Effector CD8-positive, alpha-beta T cell (primary cell): ENCODE measurements at places on chromosomes 3 and 15.

DNA sequence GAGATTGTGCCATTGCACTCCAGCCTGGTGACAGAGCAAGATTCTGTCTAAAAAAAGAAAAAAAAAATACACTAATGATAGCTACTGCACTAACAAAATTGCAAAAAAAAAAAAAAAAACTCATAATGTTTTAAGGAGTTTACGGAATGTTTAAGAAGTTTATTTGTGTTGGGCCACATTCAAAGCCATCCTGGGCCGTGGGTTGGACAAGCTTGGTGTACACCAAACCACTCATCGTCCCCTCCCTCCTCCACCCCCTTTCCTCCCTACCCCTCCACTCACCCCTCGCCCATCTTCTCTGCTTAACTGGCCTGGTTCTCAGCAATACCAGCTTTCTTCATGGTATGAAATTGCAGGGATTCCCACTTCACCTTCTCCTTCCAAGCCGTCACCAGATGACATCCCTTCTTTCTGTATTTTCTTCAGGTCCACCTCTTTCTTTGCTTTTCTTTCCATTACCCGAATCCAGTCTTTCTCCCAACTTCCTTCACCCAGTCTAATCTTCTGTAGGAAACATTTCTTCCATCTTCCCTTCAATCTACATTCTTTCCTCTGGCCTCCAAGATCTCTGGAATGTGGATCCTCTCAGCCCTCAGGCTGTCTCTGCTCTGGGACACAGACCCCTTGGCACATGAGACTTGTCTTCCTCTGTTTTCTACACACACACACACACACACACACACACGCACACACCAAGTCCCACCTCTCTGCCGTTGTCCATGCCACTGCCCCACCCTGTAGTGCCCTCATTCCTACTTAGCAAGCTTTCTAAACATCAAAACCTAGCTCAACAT is 3.5 kb upstream of the MESP1 start:
- no peak for DNase-seq

DNA sequence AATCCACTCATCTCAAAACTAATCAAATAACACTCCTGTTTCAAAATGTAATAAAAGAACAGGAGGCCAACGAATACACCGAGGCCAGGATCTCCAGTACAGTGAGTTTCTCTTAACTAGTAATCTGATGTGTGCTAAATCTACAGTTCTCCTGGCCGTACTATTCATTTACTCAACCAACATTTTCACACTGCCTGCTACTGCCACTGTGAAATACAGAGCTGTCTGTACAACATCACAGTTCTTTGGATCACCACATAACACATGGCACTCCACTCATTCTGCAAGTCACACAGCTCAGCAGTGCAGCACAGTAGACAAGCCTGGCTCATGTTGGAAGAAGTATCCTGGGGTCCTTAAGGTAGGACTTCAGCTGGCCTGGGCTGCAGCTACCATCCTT is 21.9 kb downstream of the RIOX2 start:
- DNase-seq: no peak

- DNase-seq: no peak
Observed at GRCh38 chr3:15159501-15160136, 46.4 kb upstream of the CAPN7 start.

DNA sequence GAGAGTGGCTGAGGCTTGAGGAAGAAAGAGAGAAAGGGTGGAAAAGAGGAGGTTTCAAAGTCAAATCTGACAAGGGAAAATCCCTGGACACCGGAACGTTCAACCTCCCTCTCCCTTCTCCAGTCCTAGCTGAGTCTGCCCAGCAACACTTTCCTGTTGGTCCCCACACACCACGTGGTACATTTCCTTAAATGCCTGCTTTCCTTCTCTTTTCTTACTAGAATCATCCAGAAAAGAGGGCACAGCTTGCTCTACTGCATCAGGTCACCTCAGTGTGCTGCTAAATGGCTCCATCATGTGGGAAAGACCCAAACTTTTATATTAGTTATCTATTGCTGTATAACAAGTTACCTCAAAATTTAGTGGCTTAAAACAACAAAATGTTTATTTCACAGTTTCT is 181.2 kb downstream of the NECTIN3 start:
- no peak for DNase-seq

- DNase-seq: no peak
Observed at GRCh38 chr3:11774296-11774877, 72.3 kb downstream of the TAMM41 start.
